ENCODE measurements at places on chromosomes 16 and 17. TPM values are rescaled to one million over a fixed set of nuclear protein-coding genes. Genes with fewer than 3 reads are reported as not detected.

CRYBA1 gene
- not detected for total RNA-seq

TNFSF13 gene
- 25.8 TPM for total RNA-seq

VMO1 gene
- 3.3 TPM for total RNA-seq

TBC1D3G gene
- total RNA-seq = not detected

ACSM2A gene
- 1.3 TPM for total RNA-seq

PIK3R6 gene
- 0.52 TPM for total RNA-seq

TBC1D3C gene
- total RNA-seq = not detected

GLP2R gene
- 16.6 TPM for total RNA-seq

CNGB1 gene
- total RNA-seq = 0.97 TPM

SYCE1L gene
- not detected for total RNA-seq

CSH2 gene
- not detected for total RNA-seq

GCGR gene
- total RNA-seq = 0.40 TPM

PDIA2 gene
- 1.0 TPM for total RNA-seq

Data from esophagus muscularis mucosa (tissue), 4 donors.